SW 1271 (cell line): ENCODE measurements at places on chromosomes 2 and 18.

- no peak for DNase-seq
These were observed 51.4 kb downstream of the TRAPPC8 start for GRCh38 chr18:31891566-31891965.

DNA sequence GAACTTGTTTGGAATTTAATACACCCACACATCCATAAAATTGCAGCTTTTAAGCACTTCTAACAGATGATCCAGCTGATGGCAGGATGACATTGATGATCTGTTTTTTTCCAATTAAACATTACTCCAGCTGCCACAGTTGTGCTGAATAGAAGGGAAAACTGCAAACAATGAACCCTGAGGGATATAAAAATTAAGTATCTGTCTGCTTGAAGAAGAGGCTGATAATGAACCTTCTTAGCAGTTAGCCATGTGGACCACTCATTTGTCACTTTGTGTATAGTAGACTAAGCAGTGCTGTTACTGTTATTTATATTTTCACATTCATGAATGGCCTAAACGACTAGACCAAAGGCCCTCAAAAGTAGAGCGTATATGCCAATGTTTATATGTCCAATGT, 1201.0 kb upstream of the LRRTM1 start:
- DNase-seq = no peak

- no peak for DNase-seq
These were observed 47.9 kb downstream of the SOX11 start for GRCh38 chr2:5740053-5740452.

DNA sequence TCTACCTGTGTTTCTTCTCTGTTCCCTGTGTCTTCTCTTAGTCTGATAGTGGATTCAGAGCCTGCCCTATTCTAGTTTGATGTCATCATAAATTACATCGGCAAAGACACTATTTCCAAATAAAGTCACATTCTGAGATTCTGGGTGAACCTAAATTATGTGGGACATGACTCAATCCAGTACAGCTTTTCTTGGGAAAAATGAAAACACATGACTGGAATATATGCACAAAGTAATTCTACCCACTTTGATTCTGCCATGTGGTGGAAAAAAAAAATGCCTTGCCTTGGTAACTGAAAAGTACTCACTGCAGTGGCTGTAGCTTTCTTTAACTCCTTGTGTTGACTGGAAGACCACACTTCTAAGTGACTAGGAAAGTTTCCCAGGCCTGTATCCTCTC, 73.7 kb downstream of the LRATD1 start:
- DNase-seq = no peak

GRCh38 chr2:174482854-174483253, 4.0 kb downstream of the GPR155 start:
- no peak for DNase-seq

DNA sequence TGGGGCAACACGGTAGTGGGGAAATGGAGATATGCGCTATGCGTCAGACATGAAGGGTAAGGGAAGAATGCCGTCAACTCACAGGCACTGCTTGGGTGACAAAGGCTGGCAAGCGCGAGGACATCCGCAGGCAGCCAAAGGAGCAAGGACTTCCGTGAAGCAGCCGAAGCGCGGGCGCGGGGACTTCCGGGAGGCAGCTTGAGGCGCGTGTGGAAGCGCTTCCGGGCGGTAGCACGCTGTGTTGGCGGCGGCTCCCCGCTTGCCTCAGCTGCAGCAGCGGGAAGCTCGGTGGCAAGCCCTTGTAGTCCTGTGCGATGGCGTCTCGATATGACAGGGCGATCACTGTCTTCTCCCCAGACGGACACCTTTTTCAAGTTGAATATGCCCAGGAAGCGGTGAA, at the start of gene PSMA8:
Gene PSMA8 (plus strand): TSS at position 218 of the 400 bp plus-strand sequence. CDS start 97 bp downstream, at position 315.
- no peak for DNase-seq

DNA sequence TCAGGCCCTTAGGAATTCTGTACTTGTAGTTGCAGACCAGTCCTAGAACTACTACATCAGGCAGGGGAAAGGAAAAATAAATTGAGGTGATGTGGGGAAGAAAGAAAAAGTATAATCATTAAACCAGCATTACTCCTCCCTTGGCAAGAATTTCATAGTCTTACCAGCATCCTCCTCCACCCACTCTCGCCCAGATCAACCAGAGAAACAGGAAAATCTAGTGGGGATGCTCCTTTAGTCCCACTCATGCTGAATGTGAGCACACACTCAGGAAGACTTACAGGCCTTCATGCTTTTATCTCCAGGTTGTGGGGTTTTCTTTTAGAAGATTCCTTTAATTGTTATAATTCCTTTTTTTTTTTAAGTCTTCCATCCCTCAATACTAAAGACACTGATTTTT, 129.3 kb upstream of the CCDC150 start:
- no peak for DNase-seq

DNA sequence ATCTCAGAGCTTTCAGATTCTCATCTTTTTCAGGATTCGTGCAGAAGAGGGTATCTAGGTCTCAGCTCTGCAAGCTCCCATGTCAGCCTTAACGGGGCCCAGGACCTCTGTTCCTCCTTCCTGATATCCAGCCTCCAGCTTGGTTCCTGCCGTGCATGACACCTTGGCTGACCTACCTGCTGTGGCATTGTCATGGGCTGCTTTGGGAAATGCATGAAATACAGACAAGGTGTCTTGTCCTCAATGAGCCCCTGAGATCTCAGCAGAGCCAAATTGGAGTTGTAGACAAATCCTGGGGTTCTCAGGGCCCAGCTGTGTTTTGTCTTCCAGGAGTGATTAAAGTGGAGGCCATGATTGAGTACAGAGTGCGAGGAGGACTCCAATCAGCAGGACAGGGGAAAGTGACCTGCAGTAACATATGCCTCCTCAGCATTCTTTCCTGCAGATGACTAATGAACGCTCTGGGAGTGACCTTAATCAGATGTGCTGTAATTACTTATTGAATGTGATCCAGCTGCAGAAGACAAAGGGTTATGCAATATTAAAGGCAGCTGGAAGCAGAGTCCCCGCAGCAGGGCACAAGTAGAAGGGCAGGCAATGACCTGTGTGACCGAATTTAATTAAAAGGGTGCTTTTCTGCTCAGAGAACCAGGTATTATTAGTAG, 141.1 kb downstream of the CCBE1 start:
- no peak for DNase-seq

DNA sequence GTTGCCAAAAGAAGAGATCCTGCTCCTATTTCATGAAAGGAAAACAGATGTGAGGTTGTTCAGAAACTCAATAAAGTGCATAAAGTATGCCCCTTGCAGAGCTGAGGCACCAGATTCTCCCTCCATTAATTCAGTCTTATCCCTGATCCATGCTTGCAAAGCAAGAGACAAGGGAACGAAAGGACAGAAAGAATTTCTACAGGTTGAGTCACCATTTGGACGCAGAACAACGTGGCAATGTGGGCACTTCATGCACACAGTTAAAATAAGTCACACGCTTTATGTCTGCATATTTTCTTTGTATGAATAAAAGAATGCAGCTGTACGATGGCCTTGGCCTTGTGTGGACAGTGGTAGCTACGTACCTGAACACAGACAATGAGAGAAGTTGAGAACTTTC, 321.7 kb upstream of the REV1 start:
- DNase-seq = no peak

- no peak for DNase-seq
These were observed 122.2 kb upstream of the ITGB6 start for GRCh38 chr2:160322320-160322719.

- no peak for DNase-seq
These were observed 15.7 kb downstream of the CCDC85A start for GRCh38 chr2:56199492-56199891.

DNA sequence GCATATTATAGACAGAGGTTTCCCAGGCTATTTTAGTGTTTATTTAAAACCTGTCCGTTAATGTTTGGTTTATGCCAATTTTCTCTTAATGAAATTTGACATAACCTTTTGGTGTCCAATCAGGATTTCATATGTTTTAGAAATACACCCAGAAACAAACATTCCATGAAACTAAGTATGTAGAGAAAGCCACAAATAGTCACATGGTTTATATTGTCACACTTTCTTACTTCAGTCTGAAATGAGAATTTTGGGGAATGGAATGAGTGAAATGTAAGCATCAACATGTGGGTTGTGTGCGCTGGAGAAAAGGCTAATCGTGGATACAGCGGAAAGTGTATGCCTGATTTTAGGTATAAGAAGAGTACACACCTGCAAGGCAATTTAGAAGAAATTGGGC, 277.0 kb upstream of the RAB12 start:
- no peak for DNase-seq

GRCh38 chr2:122414902-122415301, 659.5 kb downstream of the TSN start:
- no peak for DNase-seq

DNA sequence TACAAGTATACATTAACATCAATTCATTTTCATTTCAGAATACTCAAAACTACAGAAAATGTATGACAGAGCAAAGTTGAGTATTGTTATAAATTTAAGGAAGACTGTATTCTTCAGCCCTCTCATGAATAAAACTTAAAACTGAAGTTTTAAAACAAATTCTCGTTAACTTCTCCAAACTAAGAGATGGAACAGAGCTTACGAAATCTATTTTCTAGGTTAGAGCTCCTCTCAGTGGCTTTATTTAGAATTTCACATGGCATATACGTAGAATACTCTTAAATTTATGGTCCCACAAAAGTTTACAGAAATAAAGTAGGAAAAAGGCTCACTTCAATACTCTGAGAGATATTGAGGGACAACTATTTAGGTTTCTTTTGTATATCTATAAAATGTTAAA, 612.1 kb downstream of the KCNJ3 start:
- DNase-seq = no peak

- no peak for DNase-seq
These were observed 17.1 kb downstream of the PRKD3 start for GRCh38 chr2:37307500-37307899.

DNA sequence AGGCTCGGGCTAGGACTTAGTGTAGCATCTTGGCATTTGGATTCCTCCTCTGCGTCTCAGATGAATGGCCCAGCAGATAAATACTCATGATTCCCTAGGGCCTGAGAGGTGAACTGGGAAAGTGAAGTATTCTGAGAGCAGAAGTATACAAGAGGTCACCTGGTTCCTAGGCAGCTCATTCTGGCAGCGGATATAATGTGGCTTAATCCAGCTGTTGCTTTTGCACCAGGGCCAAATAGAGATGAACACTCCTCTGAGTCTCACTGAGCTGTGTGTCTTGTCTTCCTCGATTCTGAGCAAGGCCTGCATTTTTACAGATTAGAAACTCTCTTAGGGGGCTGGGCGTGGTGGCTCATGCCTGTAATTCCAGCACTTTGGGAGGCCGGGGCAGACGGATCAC, 196.1 kb downstream of the SLC4A3 start:
- DNase-seq = no peak

GRCh38 chr2:62370321-62371250, 135.4 kb downstream of the TMEM17 start:
- no peak for DNase-seq

- DNase-seq = no peak
These were observed 155.8 kb downstream of the PTPRM start for GRCh38 chr18:7722955-7723354.

DNA sequence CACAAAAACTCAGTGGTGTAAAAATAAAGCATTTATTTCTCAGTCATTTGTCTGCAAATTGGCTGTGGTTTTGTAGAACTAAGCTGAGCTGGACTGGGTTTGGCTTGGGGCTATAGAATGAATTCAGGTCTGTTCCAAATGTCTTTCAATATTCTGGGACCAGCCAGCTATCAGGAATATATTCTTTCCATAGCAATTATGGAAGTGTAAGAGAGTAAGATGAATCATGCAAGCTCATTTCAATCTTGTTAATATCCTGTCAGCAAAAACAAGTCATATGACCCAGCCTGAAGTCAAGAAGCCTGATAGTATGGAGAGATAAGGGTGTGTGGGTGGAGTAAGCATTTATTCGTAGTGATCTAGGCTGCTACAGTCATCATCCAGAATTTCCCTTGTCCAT, 481.0 kb upstream of the CDH2 start:
- DNase-seq = no peak

DNA sequence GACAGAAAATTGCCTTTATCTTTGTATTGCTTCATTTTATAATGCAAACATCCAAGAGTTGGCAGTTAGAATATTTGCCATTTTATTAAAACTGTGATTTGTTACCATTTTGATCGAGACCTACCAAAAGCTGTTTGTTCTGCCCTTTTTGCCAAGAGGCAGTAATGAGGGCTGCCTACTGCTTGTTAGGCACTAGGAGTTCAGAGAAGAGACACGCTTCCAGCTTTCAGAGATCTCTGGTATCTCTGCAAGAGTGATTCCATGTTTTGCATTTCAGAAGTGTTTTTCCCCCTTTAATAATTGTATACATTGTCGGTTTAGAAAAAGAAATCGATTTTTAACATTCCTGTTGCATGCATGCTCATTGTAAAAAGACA, 628 bp downstream of the MRPL30 start:
- DNase-seq = peak; percentile 23

DNA sequence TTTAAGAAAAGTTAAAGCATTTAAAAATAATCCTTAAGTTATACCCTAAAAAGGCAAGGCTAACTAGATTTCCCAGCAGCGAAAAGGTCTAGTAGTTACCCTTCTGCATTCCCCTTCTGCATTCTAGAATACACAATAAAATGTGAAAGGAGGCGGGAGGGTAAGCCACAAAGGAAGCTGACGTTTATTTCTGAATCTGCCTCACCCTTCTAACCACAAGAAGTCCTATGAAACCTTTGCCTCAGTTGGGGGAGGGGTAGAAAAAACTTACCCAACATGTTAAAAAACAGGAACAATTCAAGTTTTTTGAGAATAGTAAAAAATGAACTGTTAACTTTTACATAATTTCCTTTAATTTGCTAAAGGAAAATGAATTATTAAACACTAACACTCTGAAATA, 11.3 kb downstream of the STK17B start:
- DNase-seq = peak; percentile 73

DNA sequence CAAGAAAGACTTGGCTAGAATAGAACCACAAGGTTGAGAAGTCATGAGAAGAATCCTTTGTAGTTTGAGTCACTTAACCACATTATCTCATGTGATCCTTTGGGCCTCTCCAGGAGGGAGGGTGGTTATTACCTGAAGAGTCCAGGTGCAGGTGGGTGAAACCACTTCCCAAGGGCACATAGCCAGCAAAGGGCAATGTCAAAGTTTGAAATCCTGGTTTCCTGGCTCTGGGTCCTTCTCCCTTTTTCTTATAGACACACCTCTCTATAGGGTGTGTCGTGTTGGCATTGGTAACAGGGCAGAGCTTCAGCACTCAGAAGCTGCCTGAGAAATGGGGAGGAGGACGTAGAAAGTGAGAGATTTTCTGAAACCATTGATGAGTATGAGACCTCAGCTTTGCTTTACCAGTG, 137.9 kb downstream of the MGAT5 start:
- DNase-seq = no peak
